ENCODE measurements at places on chromosomes 13 and 19.
A peak's percentile ranks its signal among the peaks of the same experiment; 100 is the strongest.

GRCh38 chr19:49912965-49913685, 15.9 kb upstream of the ATF5 start:
- no peak for DNase-seq

GRCh38 chr13:113062691-113063090, 42.9 kb upstream of the F7 start:
- DNase-seq = no peak

DNA sequence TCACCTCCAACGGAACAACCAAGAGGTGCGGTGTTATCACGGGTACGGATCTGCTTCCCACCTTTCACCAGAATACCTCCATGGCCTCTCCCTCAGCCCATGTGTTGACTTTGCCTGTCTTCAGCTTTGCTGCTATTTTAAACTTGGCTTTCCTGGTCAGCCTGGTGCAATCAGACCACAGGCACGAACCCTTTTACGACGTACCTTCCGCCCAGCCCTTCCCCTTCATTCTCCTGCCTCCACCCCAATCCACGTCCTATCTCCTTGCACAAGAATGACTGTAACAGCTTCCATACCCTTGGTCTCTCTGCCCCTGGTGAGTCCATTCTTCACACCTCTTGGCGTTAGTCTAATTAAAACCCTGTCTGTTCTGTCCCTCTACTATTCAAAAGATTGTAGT, 431.7 kb downstream of the EFNB2 start:
- DNase-seq = no peak

GRCh38 chr19:8108560-8109445, 40.6 kb downstream of the FBN3 start:
- no peak for DNase-seq

DNA sequence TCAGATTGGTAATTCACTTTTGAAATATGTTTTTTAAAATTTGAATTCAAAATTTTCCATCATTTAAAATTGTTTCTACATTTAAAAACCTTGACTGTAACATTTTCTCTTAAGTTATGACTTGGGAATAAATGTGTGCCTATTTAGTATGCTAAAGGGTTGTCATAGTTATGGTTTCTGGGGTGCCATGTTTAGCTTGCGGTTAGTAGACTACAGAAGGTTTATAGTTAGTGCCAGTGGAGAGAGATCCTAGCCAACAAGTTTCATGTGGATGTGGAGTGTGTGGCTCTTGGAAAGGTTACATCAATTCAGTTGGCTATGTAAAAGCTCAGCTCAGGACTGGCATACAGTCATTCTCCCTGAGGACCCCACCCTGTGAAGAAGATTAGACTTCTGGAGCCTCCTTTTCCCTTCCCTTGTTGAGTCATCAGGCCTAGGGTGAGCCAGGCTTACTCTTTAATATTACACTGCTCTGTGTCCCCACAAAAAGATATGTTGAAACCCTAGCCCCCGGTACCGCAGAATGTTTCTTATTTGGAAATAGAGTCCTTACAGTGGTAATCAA, 20.4 kb downstream of the LMO7 start:
- no peak for DNase-seq

DNA sequence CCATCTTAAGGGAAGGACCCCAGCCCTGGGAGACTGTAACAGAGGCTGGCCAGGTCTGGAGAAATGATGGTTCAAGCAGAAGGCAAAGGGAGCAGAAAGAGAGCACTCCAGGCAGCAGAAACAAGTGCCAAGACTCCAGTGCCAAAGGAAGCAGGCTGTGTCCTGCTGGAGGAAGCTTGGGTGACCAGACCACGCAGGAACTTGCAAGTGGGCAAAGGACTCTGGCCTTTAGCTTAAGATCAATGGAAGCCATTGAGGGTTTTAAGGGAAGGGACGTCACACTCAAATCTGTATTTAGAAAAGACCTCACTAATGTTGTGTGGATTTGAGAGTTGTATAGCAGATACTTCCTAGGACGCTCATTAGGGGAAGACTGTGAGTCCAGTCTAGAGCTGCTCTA, 95.5 kb downstream of the MIPEP start:
- DNase-seq = peak; percentile 73

DNA sequence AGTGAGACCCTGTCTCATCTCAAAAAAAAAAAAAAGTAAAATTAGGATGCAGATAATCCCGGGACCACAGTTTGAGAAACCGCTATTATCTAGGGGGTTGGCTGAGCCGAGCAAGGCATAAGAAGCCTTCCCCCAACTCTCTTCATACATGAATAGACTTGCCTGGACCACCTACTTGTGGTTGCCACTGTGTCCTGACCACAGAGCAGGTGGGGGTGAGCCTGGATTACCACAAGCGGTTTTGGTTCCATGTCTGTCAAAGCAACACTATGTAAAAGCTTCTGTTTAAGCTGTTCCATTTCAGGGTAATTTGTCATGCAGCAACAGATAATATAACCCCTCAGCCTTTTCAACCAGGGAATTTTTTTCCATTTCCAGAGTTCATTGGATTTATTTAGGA, 3.3 kb upstream of the NAPA start:
- DNase-seq = no peak

DNA sequence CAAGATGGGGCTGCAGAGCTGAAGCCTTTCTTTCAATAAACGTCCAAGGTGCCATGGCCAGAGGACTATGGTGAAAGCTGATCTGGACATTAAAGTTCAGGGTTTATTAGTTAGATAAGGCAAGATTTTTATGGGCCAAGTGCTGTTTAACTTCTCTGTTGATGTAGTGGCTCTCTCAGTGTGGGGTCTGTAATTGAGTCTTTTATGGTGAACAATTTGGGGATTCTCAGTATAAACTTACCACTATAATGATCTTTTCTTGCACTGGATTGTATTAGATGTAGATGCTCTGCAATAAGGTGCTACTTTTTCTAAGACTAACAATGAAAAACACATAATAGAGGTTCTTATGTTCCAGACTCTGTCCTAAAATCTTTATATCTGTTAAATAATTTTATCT, 190.1 kb upstream of the KLF12 start:
- DNase-seq = no peak

- DNase-seq = no peak
These were observed 272.5 kb downstream of the ENOX1 start for GRCh38 chr13:43514311-43514710.

DNA sequence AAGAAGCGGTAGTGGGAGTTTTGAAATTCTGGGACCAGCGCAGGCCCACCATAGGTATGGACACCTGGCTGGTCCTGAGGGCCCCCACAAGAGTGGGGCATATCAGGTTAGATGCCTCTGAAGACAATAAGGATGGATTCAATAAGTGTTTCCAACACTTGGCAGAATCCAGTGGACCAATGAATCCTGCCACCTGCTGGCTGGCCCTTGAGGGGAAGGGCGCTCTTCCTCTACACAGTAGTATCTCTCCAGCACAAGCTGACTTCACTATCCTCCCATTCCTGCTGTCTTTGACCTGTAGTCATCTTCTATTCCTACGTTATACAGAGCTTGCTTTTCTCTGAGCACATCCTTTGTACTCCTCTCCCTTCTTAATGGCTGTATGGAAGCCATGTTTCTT, 199.7 kb upstream of the TSHZ3 start:
- DNase-seq = no peak

DNA sequence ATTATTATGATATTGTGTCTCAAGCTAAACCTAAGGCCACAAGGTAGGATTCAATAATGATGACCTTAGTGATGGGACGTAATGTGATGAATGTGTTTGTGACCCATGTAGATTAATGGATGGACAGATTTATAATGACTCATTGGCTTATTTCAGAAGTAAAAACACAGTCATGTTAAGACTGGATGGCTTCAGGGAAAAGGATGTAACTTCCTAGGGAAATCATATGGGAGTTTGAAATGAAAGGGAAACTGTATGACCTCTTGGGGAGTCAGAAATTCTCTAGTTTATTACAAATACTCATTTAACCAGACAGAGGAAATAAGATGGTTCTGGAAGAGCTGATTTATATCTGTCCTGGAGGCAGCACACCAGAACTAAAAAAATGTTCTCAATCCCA, 2.9 kb downstream of the EDNRB start:
- no peak for DNase-seq

DNA sequence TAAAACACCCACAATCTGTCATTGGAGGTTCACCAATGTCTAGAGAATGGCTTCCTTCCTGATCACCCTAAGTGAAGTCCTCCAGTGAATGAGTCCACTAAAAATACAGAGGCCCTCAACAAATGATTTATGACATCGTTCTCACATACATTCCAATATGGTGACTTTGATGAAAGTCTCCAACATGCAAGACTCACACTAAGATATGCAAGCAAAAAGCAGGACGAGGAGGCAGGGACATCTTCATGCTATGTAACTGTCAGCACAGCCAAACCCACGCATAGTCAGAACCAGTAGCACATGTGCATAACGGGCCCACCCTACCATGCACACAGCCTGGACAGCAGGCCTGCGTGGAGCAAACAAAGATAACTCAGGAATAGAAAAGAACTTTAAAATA, 16.6 kb upstream of the LSM14A start:
- no peak for DNase-seq

DNA sequence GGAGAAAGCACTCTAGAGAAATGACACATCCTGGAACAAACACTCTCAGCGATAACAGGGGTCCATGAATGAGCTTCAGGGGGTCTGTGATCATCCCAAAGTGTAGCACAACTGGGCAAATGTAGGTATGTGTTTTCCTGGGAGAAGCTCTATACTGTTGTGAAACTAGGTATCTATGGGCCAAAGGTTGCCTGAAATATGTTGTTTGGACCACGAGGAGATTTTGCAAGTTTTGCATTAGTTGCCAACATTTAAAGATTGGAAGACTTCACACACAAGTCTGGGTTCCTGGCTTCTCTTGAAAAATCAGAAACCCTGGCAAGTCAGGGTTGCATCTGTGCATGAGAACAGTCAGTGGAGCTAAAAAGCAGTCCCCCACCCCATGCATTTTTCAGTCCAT, 26.7 kb upstream of the POU2F2 start:
- DNase-seq = no peak

- no peak for DNase-seq
These were observed 232.9 kb upstream of the SLC10A2 start for GRCh38 chr13:103299079-103299478.

GRCh38 chr13:51520524-51520923, 63.7 kb upstream of the WDFY2 start:
- no peak for DNase-seq

- DNase-seq = peak; percentile 16
These were observed 13.8 kb downstream of the ZNF557 start for GRCh38 chr19:7083076-7083956.

- no peak for DNase-seq
These were observed 253.6 kb upstream of the DACH1 start for GRCh38 chr13:72120632-72121031.

GRCh38 chr13:99860745-99861144, 110.8 kb downstream of the ZIC5 start:
- no peak for DNase-seq

All from endothelial cell of umbilical vein (primary cell).